ENCODE measurements at places on chromosomes 7 and 10.
A peak's percentile ranks its signal among the peaks of the same experiment; 100 is the strongest.

DNA sequence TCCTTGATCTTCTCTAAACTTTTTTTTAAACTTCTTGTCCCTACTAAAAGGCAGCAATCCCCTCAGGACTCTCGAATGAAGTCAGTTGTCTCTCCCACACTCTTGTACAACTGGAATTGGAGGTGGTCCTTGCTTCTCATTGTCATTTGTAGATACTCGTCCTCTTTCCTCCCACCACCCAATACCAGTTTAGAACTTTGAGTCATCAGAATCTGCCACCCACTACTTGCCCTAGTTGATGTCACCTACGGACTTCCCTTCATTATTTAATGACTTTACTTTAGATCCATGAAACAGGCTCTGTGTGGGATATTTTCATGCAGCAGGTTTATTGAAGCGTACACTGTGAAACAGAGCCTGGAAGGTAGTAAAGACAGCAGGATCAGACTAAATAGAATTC is 28.6 kb upstream of the LHFPL3 start:
- DNase-seq: no peak

DNA sequence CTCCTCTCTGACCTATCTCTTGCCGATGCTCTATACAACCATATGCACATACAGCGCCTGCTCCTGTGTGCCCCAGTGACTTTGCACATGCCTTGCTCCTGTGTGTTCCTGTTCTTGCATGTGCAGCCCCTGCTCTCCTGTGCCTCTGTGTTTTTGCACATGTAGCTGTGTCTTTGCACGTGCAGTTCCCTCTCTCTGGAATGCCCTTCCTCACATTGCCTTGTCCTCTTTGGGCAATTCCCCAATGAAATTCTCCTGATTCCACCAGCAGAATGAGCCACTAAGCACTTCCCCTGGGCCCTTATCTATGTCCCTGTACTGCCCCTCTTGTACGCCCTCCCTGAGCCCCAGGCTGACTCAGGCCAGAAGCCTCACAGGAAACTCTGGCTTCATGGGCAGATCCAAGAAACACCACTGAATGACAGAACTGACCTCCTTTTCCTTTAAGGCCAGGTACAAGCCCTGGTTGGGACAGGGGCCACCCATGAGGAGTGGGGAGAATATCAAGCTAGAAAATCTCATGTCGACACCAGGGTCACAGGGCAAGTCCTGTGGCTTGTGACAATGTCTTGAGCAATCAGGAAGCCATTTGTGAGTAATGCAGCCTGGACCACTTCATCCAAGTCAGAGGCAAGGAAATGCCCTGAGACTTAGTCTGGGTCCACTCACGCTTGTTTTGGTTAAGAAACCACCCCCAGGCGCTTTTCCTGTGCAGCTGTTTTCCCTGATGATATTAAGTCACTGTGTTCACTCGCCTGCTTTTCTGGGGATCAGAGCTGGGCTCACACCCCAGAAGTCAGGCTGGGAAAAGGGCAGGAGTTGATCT is 1.9 kb upstream of the ARHGAP22 start:
- no peak for DNase-seq

- DNase-seq: peak; percentile 68
Measured at GRCh38 chr7:102450242-102450641, 14.4 kb downstream of the ALKBH4 start.

- no peak for DNase-seq
Measured at GRCh38 chr10:13404305-13404759, 56.2 kb upstream of the SEPHS1 start.

- no peak for DNase-seq
Measured at GRCh38 chr7:16129431-16130110, 291.8 kb downstream of the CRPPA start.

DNA sequence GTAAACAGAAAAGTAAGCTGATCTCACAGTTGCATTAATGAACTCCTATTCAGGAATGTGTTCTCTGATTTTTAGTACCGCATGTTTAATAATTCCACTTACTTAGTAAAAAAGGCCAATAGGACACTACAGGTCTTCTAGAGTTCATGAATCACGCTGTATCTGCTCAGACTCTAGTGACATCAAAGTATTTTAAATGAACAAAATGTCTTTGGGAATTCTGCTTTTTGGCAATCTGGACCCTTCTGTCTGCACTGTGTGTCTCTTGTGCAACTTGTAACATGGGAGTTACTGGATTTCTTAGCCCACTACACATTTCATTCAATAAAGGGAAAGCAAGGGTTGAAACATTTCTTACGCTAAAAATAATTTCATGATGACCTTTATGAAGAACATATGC is 50.2 kb downstream of the RABGEF1 start:
- DNase-seq: no peak

- DNase-seq: no peak
Measured at GRCh38 chr7:31720366-31720765, 33.4 kb downstream of the PPP1R17 start.

DNA sequence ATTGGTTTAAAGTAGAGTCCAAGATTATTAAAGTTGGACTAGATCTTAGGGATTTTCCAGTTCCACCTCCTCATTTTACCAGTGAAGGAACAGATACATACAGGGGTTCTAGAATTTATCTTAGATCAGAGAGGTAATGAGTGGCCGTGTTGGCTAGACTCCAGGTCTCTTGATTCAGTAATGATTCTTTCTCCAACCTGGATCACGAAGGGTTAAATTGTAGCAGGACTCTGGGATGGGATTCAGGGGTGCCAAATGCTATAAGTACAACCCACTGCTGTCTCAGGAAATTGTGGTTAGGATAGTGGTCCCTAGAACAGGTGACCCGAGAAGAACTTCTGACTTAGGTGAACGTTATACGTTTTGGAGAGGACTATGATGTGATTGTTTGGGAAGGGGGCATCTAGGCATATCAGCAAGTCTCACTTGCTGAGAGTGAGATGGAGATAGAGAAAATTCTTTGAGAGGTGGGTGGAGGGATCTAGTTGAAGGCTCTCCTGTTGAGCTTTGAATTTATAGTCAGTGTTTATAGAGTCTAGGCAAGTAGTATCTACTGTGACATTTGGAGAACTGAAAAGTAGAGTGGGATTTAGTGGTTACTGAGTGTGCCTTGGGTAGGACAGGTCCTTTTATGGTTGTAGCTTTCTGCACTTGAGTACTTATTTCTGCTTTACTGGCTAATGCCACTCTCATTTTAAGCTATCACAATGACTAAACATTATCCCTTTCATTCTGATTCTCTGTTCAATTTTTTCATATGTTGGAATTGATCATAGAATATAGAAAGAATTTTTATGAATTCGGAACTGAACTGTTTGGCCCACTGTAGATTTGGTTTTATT is 58.3 kb downstream of the ST7 start:
- DNase-seq: peak; percentile 41

GRCh38 chr10:91424016-91424415 is 13.9 kb downstream of the HECTD2 start:
- no peak for DNase-seq

GRCh38 chr10:60977161-60978122 is 33.5 kb upstream of the RHOBTB1 start:
- no peak for DNase-seq

DNA sequence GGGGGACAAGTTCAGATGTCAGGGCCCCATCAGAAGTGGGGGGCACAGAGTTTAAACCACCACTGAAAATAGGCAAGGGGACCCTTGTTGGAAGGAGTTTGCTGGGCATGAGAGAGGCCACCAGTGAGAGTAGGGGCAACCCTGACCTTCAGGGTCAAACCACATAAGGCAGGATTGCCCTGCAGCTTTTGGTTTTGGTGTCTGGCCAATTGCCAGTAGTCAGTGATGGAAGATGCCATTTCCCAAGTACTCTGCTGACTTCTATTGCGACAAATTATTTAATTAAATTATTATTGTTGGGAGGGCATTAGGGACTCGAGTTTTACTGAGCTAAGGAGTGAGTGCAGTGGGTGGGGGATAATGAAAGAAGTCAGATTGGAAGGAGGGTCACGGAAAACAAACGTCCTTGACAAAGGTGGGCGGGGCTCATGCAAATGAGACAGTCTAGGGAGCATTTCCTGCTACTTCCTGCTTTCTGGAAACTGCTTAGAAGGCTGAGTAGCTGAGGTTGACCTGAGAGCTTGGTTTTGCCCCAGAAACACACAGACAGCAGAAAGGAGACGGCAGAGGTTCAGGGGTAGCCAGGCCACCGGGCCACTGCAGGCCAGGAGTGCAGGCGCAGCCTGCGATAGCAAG is 74.2 kb upstream of the ANLN start:
- DNase-seq: no peak

DNA sequence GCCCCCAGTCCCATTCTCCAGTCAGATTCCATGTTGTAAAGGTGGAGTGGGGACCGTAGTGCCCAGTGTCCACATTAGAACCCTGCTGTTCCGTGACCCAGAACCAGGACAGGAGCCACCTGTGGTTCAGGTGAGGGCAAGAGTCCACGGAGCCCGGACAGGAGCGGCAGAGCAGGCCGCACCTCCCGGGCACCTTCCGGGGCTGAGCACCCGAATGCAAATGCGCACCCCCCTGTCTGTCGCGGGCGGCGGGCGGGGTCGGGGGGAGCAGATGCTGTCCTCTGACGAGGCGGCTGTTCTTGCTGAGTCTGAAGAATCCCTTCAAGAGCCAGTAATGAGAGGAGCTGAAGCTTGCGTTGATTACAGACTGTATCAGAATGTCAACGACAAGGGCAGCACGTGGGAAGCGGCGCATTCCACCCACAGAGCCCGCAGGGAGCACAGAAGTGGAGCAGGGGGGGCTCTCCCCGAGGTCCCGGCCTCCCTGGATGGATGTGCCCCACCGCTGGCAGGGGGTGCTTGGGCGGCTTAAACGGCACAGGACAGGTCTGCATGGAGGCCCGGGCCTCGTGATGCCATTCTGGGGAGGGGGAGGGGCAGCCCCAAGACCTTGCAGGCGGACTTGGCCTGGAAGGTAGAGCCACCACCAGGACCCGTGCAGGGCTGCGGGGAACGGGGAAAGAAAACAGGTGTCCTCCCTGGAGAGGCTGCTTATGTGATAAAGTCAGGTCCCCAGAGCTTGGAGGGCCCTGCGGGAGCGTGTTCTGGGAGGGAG is 407.5 kb upstream of the RNF32 start:
- no peak for DNase-seq

- DNase-seq: no peak
Measured at GRCh38 chr10:121244818-121245217, 353.4 kb downstream of the FGFR2 start.

DNA sequence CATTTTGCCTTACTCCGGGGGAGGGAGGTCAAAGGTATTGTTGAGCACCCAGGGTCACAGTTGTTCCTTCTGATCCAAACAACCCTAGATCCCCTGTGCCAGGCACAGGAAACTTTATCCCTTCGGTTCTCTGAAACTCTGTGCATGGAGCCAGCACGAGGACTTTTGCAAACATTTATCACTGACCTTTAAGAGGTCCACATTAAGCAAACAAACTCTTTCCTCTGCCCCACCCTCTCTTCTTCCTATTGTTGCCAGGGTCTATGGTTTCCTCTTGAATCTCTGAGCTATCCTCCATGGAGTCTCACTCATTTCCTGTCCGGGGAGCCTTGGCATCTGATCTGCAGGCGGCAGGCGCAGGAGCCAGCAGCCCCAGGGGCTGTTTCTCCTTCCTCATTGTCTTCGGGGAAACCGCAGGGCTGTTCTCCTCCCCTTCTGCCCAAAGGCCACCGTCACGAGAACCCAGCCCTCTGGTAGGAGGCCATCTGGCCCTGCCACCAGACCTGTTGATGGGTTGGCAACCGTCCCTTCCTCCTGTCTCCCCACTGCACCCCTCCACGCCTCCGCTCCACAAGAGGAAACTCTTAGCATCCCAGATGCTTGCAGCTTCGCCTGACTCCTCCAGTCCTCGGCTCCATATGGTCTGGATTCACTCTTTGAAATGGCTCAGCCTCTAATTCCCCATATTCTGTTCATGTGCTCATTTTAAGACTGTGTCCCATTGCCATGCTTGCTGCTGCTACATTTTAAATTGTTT is 327.3 kb upstream of the NRP1 start:
- no peak for DNase-seq

- no peak for DNase-seq
Measured at GRCh38 chr7:93314449-93314848, 82.3 kb downstream of the VPS50 start.

- no peak for DNase-seq
Measured at GRCh38 chr10:124387078-124387874, 31.4 kb downstream of the OAT start.

DNA sequence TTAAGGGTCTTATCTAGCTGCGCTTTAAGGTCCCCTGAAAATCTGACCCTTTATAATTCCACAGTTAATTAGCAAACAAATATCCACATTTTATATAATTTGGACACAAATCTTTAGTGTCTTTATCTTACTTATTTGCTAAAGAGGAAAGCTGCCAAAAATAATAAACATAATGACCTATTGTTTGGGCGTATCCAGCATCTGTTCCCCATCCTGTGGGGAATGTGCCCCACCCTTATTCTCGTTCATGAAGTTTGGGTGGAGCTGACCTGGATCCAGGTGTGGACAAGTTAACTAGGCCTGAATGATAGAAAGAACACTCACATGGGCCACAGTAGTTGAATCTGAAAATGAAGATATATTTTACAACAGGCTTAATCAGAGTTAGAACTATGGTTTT is 218.3 kb downstream of the CRPPA start:
- no peak for DNase-seq

GRCh38 chr10:15751046-15751445 is 31.3 kb upstream of the ITGA8 start:
- DNase-seq: no peak
